Natural killer cell treated with Interleukin-12 subunit alpha and Interleukin-12 subunit beta and Interleukin-15 and Interleukin-18, amount 100 ng/mL, for 72 hours (primary cell): ENCODE measurements at places on chromosomes 7 and 10.

DNA sequence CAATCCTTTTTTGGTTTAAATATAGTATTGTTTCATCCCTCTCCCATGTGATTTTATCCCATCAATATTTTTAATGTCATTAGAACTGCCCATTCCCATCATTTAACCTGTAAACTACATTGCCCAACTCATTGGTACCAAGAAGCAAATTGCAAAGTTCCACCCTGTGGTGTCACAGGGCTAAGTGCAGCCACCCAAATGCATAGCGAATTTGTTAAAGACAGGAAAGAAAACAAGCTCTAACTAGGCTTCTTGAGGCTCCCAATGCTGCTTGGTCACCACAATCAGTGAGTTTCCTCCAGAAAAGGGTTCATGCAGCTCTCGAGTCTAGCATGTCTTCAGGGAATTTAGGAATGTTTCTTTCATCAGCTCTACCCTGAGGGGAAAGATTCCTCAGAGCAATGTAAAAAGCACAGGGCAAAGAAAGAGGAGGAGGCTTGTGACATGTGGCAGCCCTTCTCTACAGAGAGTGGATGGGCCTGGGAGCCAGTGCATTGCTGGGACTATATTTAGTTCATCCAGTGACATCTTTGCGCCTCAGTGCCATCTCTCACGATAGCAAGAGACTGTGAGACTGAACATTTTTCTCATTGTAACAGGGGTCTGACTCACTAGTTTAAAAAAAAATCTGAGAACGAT lies 58.1 kb downstream of the CAV1 start:
- no peak for DNase-seq

DNA sequence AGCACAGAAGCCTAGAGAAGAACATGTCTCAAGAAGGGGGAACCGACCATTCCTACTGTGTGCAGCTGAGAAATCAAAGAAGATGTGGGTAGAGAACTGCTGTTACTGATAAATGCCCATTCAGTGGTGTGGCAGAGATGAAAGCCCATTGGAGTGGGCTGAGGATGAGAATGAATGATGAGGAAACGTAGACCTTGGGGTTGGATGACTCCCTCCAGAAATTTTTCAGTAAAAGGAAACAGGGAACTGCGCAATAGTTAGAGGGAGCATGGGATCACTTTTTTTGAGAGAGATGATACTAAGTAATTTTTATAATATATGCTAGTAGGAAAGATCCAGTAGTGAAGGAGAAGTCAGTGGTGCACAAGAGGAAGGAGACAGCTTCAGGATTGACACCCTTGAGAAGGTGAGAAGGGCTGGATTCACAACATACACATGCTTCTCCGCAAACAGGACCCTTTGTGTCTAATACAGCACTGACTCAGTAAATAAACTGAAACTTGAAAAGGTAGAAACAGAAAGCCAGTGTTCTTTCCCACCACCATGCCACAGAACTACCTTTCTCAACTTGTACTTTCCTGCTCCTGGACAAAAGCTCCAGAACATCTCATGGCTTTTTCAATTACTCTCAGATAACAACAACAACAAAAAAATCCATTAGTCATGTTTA lies 104.7 kb upstream of the IL6 start:
- DNase-seq = no peak

DNA sequence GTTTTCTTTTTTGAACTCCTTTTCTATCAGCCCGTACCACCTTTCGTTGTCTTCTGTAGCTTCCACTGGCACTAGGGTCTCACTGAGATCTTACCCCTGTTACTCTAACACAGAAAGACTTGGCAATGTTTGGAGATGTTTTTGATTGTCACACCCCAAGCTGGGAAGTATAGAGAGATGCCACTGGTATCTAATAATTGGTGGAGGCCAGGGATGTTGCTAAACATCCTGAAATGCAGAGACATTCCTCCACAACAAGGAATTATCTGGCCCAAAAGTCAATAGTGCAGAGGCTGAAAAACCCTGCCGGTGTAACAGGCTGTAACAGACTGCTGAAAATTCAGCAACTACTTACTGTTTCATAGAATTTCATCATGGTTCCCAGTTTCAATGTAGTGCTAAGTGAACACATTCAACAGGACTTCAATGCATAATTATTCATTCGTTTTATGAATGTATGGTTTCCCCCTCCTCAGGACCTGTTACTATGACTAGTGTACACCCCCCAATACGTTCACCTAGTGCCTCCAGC lies 115.9 kb downstream of the TRIM24 start:
- DNase-seq = no peak

- DNase-seq = peak; percentile 98
These were observed 31.1 kb downstream of the ADAP1 start for GRCh38 chr7:923108-924041.
